Pancreas (tissue), 10 donors: ENCODE measurements at places on chromosomes 12 and 14. TPM values are rescaled to one million over a fixed set of nuclear protein-coding genes. Genes with fewer than 3 reads are reported as not detected.

SCN8A gene
- 1.9 TPM for total RNA-seq

- DNase-seq: no peak
These were observed 470.0 kb downstream of the EGLN3 start for GRCh38 chr14:33480887-33481184.

GRCh38 chr12:56877195-56878009 lies 56.8 kb downstream of the SDR9C7 start:
- no peak for DNase-seq

DNA sequence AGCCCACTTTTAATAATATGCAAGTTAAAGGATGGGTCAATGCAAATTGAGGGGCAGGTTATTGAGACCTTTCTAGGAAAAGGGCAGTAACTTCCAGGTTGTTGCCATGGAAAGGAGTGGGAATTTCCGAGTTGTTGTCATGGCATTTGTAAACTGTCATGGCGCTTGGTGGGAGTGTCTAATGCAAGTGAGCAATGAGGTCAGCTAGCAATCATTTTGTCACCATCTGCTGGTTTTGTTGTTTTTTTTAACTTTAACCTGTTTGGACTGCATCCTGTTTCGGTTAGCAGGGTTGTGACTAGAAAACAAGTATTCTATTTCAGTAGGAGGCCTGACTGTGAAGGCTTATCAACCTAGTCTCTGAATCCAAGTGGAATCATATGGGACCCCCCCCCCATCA lies 85.8 kb upstream of the TSPAN11 start:
- DNase-seq: no peak

DNA sequence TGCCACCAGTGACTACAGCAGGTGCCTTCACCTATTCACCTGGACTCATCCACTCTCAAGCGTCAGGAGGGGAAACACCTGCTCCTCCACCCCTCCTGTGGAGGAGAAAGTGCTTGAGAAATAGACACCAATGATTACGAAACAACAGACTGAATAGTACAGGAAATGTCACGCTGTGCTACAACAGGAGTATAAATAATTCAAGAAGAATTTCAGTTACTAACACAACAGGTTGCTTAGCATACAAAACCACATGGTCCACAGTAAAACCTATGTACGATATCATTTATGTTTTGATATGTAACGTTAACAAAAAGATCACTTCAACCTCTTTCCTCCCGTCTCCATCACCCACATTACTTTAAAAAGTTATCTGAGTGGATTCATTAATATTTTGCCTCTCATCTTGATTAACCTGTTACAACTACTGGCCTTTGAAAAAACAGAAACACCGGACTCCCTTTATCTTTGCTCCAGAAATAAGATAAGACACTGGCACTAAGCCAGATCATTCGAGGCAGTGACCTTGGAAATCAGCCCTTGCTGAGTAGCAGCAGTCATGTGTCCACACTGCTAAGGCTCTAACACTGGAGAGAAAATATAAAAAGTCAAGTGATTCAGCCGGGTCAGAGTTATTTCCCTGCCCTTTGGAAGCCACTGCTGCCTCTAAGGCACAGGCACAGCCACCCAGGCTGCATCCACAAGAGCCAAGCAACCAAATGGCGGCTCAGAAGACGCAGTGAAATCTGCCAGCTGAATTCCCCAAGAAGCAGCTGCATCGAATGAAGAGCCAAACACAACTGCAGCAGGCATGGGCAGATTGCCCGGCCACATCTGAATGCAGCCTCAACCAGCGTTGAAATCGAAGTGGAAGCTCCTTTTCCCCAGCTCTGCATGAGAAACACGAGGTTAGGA lies 40.9 kb downstream of the NT5DC3 start:
- peak; percentile 72 for DNase-seq

GRCh38 chr14:69693801-69694729 lies 72.9 kb upstream of the SRSF5 start:
- peak; percentile 79 for DNase-seq

- no peak for DNase-seq
These were observed 20.1 kb downstream of the SPRING1 start for GRCh38 chr12:116717466-116718437.

DNA sequence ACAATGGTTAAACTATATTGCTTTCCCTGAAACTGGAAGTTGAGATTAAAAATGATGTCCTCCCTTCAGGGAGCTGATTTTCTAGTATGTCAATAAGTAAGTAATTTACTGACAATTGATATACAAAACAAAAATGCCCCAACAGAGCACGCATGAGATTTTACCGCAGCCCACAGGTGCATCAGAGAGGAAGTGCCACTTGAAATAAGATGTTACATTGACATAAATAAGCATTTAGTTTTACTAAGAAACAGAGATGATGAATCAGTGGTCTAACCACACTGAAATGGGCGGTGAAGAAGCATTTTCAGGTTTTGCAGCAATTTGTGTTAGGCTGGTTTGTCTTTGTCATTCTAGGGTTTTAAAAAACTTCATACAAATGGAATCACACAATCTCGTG lies 8.8 kb upstream of the CLECL1 start:
- DNase-seq: no peak

DNA sequence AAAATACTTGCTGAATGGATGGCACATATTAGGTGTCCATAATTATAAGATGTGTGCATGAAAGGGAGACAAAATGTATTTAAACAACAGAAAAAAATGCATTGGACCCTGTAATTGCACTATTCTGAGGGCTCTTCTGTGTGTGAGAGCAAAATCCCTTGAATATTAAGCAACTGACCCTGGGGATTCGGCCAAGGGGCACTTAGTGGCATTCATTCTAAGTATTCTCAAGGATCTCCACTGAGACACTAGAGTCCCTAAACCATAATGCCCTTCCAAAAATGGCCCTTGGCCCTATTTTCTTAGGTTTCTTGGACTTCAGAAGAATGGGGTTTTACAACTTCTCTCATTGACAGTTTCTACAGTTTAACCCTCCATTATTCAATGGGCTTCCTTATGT lies 388.6 kb downstream of the GLT1D1 start:
- no peak for DNase-seq

GRCh38 chr12:8681129-8681884 lies 16.5 kb upstream of the RIMKLB start:
- no peak for DNase-seq

- DNase-seq: no peak
These were observed 37.5 kb upstream of the DDX11 start for GRCh38 chr12:31035967-31036665.

DNA sequence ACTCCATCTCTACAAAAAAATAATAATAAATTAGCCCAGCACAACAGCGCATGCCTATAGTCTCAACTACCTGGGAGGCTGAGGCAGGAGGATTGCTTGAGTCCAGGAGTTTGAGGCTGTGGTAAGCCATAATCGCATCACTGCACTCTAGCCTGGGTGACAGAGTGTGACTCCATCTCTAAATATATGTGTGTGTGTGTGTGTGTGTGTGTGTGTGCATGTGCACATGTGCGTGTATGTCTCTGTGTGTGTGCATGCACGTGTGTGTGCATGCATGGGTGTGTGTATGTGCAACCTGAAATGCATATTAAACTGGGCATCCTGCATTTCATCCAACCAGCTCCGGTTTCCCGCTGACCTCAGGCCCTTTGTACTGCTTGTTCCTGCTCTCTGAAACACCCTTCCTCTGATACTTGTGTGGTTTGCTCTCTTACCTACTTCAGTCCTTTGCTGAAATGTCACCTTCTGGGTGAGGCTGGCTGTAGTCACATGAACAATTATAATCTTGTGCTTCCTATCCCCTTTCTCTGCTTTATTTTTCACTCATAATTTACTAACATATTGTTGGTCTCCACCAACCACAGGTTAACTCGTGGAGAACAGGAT lies 46.9 kb downstream of the PHLDA1 start:
- no peak for DNase-seq

- DNase-seq: no peak
These were observed 10.1 kb upstream of the TC2N start for GRCh38 chr14:91877376-91877915.

USP44 gene
- 4.3 TPM for total RNA-seq

- no peak for DNase-seq
These were observed 5.4 kb downstream of the CYP27B1 start for GRCh38 chr12:57761391-57761998.

SERPINA12 gene
- total RNA-seq: not detected

GRCh38 chr12:106425061-106425702 lies 67.6 kb downstream of the POLR3B start:
- DNase-seq: no peak

GRCh38 chr12:52525661-52526499 lies 5.7 kb upstream of the KRT5 start:
- DNase-seq: no peak

DNA sequence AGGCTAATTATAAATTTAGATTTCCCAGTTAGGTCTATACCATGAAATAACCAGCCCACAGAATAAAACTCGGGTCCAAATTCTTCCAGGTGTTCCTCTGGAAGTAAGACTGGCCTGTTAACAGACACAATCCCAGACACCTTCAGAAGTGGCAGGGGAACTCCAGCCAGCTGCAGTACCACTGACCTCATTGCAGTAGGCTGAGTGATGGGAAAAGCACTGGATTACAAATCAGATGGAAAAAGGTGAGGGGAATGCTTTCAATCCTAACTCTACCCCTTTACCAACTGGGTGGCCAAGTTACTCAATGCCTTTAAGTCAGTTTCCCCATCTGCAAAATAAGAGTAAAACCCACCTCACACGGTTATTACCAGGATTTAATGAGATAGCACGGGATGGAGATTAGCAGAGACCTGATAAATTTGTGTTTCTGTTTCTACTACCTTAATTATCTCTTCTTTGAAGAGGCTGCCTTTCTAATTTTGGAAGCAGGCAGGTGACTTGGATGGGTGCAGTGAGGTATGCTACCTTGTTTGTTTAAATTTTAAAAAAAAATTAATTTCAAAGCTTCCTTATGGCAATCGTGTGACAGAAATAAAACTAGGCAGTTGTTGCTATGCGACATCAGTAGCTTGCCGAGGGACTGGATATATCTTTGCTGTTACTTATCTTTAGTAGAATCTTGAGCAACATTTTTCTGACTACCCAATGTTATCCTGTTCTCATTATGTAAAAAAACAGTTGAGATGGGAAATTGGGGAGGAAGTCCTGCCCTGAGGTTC lies 167.3 kb upstream of the GRIN2B start:
- DNase-seq: no peak

GRCh38 chr12:101891462-101891971 lies 14.1 kb downstream of the DRAM1 start:
- no peak for DNase-seq

ZNF385A gene
- 2.1 TPM for total RNA-seq

DNA sequence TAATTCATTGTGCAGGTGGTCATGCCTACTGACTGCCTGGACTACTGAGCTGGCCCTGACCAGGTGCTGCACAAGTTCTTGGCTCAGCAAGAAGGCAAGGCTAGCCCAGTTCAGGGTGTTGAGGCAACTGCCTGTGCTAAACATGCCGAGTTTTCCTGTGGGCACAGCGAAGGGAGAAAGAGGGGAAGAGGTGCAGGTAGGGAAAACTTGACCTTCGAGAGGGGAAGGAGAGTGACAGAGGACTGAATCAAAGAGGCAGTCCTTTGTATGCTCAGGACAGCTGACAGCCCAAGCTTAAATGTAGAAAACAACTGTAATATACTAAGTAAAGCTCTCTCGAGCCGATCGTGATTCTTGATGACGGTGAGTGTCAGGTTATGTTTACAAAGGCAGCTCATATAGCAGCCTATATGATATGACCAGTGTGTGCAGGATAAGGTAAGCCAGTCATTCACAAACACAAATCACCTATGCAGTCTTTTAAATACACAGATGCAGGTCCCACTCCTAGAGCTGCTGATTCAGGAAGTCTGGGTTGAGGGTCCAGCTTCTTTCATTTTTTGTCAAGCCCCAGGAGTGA lies 2.6 kb downstream of the IRAK3 start:
- no peak for DNase-seq

- no peak for DNase-seq
These were observed 49.4 kb downstream of the BICD1 start for GRCh38 chr12:32155961-32156529.

DNA sequence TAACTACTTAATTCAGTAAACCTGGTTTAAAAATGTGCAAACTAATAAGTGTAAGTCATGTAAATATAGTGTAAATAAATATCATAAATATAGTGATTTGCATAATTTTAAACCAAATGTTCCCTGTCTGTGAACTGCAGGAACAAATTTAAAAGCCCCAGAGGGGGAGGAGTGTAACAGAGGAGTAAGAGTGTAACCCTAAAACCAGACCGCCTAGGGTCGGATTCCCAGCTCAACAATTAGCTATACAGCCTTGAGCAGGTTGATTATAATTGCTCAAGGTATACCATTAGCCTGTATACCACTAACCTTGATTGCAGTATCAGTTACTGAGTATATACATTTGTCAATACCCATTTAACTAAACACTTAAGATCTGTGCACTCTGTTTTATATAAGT lies 218.4 kb downstream of the ADAMTS20 start:
- DNase-seq: no peak

DNA sequence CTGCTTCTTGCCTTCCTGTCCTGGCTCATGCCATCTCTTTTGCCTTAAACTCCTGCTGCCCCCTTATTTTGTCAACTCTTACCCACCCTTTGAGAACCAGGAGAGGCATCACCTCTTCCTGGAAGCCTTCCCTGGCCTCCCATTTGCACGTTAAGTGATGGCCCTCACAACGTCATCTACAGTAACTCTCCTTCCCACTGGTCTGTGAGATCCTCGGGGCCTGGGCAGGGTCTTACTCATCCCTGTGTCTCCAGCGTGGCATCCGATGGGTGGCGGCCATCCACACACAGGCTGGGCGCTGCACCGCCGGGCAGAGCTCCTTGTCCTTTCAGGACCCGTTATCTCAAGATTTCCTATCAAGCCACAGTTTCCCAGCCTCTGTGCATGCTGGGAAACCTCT lies 16.8 kb upstream of the CACNA2D4 start:
- DNase-seq: no peak

- no peak for DNase-seq
These were observed 180.7 kb downstream of the PHLDA1 start for GRCh38 chr12:75850721-75851462.

TTLL5 gene
- 11.2 TPM for total RNA-seq

DNA sequence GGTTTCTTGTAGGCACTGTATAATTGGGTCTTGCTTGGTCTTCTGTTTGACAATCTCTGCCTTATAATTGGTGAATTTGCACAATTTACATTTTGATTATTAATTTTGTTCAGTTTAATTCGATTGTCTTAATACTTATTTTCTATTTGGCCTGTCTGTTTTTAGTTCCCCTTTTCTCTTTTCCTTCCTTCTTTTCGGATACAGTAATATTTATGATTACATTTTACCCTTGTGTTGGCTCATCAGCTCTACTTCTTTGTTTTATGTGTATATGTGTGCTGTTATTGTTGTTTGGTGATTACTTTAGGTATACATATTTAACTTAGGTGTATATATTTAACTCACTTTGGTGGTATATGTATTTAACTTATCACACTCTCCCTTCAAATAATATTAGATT lies 12.8 kb upstream of the BEGAIN start:
- no peak for DNase-seq

GRCh38 chr12:55901881-55902490 lies 25.7 kb downstream of the PYM1 start:
- DNase-seq: no peak

DNA sequence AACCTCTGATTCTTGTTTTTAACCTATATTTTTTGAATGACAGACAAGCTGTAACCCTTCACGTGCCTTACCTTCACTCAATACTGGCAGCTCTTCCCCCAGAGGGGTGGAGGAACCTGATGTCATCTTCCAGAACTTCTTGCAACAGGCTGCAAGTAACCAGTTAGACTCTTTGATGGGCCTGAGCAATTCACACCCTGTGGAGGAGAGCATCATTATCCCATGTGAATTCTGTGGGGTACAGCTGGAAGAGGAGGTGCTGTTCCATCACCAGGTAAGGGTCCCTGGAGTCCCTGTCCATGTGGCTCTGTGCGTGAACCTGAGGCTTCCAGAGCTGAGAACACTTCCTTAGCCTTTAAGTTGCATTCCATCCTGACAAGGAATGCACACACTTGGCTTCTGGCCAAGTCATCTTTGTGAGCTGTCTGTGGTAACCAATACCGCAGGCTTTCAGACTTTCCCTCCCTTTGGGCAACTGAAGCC lies 22.7 kb downstream of the TRAFD1 start:
- no peak for DNase-seq
